ENCODE measurements at places on chromosomes 7 and 10. TPM values are rescaled to one million over a fixed set of nuclear protein-coding genes. Genes with fewer than 3 reads are reported as not detected.

Gene PSD
- total RNA-seq: 6.4 TPM

Gene CHST15
- total RNA-seq: 27.0 TPM

Gene GGCT
- 21.6 TPM for total RNA-seq

Gene HOXA4
- 0.98 TPM for total RNA-seq

- DNase-seq: no peak
- H3K27me3 ChIP-seq: no peaks in the 10 kb centered on the region
- peaks cover 68% of the 10 kb centered on the region for H3K4me1 ChIP-seq
- no peak overlapping the region for H3K4me3 ChIP-seq
Observed at GRCh38 chr7:6398943-6399342, 48.8 kb downstream of the DAGLB start.

Gene MYH16
- total RNA-seq: not detected

GRCh38 chr10:47359626-47360418 lies 11.7 kb downstream of the RBP3 start:
- H3K27me3 ChIP-seq: no peaks in the 10 kb centered on the region
- H3K4me3 ChIP-seq: no peak overlapping the region
- no peaks in the 10 kb centered on the region for H3K36me3 ChIP-seq
- DNase-seq: no peak
- H3K4me1 ChIP-seq: no peaks in the 10 kb centered on the region
- no peak overlapping the region for H3K27ac ChIP-seq

- H3K27me3 ChIP-seq: no peaks in the 10 kb centered on the region
- DNase-seq: no peak
- no peaks in the 10 kb centered on the region for H3K36me3 ChIP-seq
- H3K4me1 ChIP-seq: peaks cover 11% of the 10 kb centered on the region
- H3K27ac ChIP-seq: no peak overlapping the region
- no peak overlapping the region for H3K4me3 ChIP-seq
Observed at GRCh38 chr7:121081327-121081936, 92.9 kb downstream of the CPED1 start.

DNA sequence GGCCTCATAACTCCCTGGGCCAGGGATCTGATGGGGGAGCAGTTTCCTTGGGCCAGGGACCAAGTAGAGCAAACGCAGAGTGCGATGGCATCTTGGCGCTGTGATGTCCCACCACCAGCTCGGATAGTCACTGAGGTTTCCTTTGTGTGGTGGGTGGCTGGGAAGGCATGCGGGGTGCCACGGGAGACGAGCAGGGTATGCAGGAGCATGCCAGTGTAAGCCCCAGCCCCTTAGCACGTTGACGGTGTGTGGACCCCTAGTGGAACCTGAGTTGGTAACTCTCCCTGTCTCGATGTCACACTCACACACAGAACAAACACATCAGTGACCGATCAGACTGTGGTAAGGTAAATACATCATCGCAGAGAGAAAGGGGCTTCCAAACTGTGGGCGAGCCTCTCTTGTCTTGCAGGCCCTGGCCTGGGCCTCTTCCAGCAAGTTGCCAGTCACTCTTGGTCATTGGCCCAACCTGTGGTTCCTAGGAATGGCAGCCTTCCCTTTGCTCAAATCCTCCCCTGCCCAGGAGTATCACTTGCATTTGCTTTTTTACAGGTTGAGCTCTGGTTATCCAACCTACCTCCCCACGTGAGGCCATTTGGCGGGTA lies 231.6 kb upstream of the GPR26 start:
- no peak overlapping the region for H3K4me3 ChIP-seq
- peak; percentile 85 for DNase-seq
- H3K36me3 ChIP-seq: no peaks in the 10 kb centered on the region
- H3K27me3 ChIP-seq: no peaks in the 10 kb centered on the region
- H3K27ac ChIP-seq: no peak overlapping the region
- no peaks in the 10 kb centered on the region for H3K4me1 ChIP-seq

DNA sequence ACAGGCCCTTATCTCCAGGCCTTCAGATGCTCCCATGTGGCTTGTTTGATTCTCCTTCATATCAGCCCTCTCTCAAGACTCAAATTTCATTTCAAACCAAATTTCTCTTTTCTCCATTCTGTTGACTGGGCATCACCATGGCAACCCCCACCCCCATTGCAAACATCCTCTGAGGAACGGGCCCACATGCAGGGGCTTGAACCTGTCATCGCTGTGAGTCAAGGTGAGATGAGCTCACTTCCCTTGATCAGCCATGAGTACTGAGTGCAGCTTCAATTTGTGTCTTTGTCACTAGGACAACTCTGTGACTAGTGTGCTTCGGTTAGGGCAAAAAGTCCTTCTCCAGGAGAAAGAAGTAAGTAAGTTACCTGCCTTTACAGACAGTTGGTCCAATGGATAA lies 41.9 kb downstream of the CALML3 start:
- H3K27me3 ChIP-seq: no peaks in the 10 kb centered on the region
- no peak for DNase-seq
- no peak overlapping the region for H3K27ac ChIP-seq
- peaks cover 22% of the 10 kb centered on the region for H3K4me1 ChIP-seq

Gene SPACDR
- total RNA-seq: not detected

GRCh38 chr7:139726485-139726869 lies 51.3 kb downstream of the HIPK2 start:
- peaks cover 50% of the 10 kb centered on the region for H3K4me1 ChIP-seq
- no peak overlapping the region for H3K4me3 ChIP-seq
- no peaks in the 10 kb centered on the region for H3K27me3 ChIP-seq
- DNase-seq: no peak

- no peak overlapping the region for H3K4me3 ChIP-seq
- H3K36me3 ChIP-seq: no peaks in the 10 kb centered on the region
- no peaks in the 10 kb centered on the region for H3K27me3 ChIP-seq
- peaks cover 4% of the 10 kb centered on the region for H3K4me1 ChIP-seq
- DNase-seq: no peak
Observed at GRCh38 chr7:101378751-101379174, 16.1 kb downstream of the COL26A1 start.

DNA sequence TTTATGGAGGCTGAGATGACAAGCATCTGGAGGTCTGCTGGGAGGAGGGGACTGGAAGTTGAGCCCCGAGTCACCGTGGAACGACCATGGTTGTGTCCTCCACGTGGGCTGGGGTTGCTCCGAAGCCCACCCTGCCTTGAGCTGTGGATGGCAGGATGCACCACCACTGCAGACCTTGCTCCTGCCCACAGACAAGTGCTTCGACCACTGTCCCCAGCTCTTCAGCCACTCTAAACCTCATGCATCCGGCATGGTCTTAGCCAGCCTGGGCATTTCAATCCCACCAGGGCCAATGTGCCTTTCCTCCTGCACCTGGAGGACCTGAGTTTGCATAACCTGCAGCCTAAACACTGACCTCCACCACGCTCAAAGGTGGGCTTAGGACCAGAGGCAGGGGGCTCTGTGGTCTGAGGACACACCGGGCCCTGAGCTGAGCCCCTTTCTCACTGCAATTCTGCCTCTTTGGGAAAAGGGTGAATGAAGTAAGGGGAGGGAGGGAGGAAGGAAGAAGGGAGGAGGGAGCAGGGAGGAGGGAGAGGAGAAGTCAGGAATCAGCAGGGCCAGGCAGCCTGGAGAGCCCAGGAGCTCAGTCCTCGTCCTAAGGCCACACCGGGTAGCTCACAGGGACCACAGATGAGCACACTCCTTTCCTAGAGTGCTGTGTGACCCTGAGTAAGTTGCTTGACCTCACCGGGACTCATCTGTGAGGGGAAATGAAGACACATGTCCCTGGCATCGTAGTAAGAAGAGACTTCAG lies 44.8 kb upstream of the DNAAF5 start:
- no peaks in the 10 kb centered on the region for H3K4me1 ChIP-seq
- peaks cover 8% of the 10 kb centered on the region for H3K36me3 ChIP-seq
- no peak overlapping the region for H3K4me3 ChIP-seq

DNA sequence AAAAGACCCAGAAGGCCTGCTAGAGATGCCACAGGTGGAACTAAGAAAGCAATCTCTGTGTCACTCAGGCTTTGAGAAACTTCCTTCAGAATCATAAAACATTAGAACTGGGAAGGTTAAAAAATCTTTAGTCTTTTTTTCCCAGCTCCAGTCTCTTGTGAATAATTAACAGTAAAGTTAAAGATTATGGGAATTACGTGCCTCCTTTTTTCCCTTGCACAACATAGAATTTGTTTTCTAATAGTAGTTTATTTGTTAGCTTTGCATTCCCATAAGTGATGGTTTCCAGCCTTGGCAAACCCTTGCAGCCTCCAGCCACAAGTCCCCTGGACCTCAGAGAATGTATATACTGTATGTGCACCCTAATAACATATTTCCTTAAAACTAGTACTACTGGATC lies 128.3 kb downstream of the TPST1 start:
- H3K27ac ChIP-seq: no peak overlapping the region
- H3K36me3 ChIP-seq: no peaks in the 10 kb centered on the region
- no peaks in the 10 kb centered on the region for H3K27me3 ChIP-seq
- no peak overlapping the region for H3K4me3 ChIP-seq

- no peaks in the 10 kb centered on the region for H3K36me3 ChIP-seq
- no peaks in the 10 kb centered on the region for H3K27me3 ChIP-seq
- H3K27ac ChIP-seq: peak overlapping the region; percentile 97
- peaks cover 29% of the 10 kb centered on the region for H3K4me1 ChIP-seq
- H3K4me3 ChIP-seq: peak overlapping the region; percentile 80
Observed at GRCh38 chr10:14838582-14839304, 637 bp downstream of the HSPA14 start.

Gene CHAT
- not detected for total RNA-seq

- H3K27ac ChIP-seq: no peak overlapping the region
- DNase-seq: no peak
- no peaks in the 10 kb centered on the region for H3K36me3 ChIP-seq
- H3K4me3 ChIP-seq: no peak overlapping the region
- H3K27me3 ChIP-seq: no peaks in the 10 kb centered on the region
Observed at GRCh38 chr7:93219868-93220267, 6.4 kb downstream of the HEPACAM2 start.

- H3K4me3 ChIP-seq: no peak overlapping the region
- no peak overlapping the region for H3K27ac ChIP-seq
- no peak for DNase-seq
- no peaks in the 10 kb centered on the region for H3K27me3 ChIP-seq
Observed at GRCh38 chr10:36351159-36351558, 709.1 kb upstream of the FZD8 start.

- H3K36me3 ChIP-seq: no peaks in the 10 kb centered on the region
- no peak overlapping the region for H3K27ac ChIP-seq
- H3K4me3 ChIP-seq: no peak overlapping the region
- peak; percentile 40 for DNase-seq
- no peaks in the 10 kb centered on the region for H3K27me3 ChIP-seq
Observed at GRCh38 chr7:101547916-101548661, 81.0 kb downstream of the MYL10 start.

GRCh38 chr7:120993553-120994191 lies 5.2 kb downstream of the CPED1 start:
- no peaks in the 10 kb centered on the region for H3K36me3 ChIP-seq
- no peak for DNase-seq
- H3K4me3 ChIP-seq: no peak overlapping the region
- H3K4me1 ChIP-seq: peaks cover 30% of the 10 kb centered on the region
- peak overlapping the region; percentile 55 for H3K27ac ChIP-seq
- no peaks in the 10 kb centered on the region for H3K27me3 ChIP-seq

Gene SEMA3D
- 2.2 TPM for total RNA-seq

All from vagina (tissue), 2 donors.